ENCODE measurements at places on chromosomes 16 and 17.
A peak's percentile ranks its signal among the peaks of the same experiment; 100 is the strongest.

DNA sequence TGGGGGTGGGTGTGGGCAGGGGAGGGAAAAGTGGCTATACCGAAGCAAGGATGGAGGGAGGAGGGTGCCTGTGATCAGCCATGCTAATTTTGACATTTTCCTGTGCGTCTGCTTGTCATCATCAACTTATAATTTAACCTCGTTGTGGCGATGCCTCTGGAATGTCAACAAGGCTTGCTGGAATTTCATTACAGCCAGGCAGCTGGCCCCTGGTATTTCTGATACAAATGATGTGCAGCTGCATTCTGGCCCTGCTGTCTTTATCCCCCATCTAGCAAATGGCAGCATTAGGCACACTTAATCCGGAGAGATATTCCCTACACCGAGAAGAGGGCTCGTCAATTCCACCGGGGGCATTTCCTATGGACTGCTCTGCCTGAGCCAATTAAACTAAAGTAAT lies 278.3 kb upstream of the CCL2 start:
- no peak for DNase-seq

GRCh38 chr17:43176119-43176570 lies 5.1 kb downstream of the NBR1 start:
- DNase-seq = no peak

GRCh38 chr17:64244165-64244564 lies 18.9 kb downstream of the TEX2 start:
- peak; percentile 49 for DNase-seq

GRCh38 chr17:2808367-2809335 lies 12.4 kb downstream of the RAP1GAP2 start:
- no peak for DNase-seq

DNA sequence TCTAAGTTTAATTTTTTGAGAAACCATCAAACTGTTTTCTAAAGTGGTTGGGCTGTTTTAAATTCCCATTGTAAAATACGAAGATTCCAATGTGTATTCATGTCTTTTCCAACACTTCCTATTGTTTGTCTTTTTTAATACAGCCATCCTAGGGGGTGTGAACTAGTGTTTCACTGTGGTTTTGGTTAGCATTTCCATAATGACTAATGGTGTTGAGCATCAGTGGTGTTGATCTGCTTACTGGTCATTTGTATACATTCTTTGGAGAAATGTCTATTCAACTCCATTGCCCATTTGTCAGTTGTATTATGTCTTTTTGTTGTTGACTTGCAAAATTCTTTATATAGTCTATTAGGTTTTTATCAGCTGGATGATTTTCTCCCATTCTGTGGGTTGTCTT lies 239.2 kb upstream of the AXIN2 start:
- DNase-seq = no peak

DNA sequence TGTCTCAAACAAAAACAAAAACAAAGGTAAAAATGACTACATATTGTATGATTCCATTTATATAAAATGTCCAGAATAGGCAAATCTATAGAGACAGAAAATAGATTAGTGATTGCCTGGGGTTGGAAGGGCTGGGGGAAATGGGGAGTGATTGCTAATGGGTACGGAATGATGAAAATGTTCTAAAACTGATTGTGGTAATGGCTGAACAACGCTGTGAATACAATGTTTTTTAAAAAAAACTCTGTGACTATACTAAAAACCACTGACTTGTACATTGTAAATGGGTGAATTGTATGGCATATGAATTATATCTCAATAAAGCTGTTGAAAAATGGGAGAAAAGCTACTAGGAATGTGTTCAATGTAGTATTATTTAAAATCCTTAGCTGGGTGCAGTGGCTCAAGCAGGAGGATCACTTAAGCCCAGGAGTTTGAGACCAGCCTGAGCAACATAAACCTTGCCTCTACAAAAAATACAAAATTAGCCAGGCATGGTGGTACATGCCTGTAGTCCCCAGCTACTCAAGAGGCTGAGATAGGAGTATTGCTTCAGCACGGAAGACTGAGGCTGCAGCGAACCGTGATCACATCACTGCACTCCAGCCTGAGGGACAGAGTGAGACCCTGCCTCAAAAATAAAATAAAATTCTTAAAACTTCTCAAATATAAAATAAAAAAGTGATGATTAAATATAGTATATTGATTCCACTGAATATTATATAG lies 47.9 kb downstream of the TOM1L2 start:
- no peak for DNase-seq

- DNase-seq = no peak
Observed at GRCh38 chr17:64126918-64127317, 3.0 kb downstream of the ERN1 start.

GRCh38 chr16:72198021-72198711 lies 26.2 kb upstream of the PMFBP1 start:
- no peak for DNase-seq

DNA sequence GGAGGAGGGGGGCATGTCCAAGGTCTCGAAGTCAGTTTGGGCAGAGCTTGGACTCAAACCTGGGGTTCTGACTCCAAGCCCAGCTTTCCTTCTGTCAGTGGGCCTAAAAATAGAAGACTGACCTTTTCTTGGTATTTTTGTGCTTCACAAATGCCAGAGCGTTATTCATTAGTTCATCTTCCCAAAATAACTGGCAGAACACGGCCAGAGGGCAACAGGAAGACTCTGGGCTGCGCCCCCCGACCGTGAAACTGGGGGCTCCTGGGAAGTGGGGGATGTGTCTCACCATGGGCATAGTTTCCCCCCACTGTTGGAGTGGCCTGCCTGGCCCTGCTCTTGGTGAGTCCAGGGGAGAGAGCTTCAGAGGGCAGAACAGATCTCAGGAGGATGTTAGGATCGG lies 94.0 kb downstream of the SOCS1 start:
- no peak for DNase-seq

- no peak for DNase-seq
Observed at GRCh38 chr17:82054351-82055022, 2.8 kb downstream of the GPS1 start.

GRCh38 chr16:85731179-85731578 lies 19.7 kb downstream of the C16orf74 start:
- DNase-seq = no peak

Data from urothelium cell line (cell line).